ENCODE measurements at places on chromosomes 7 and 10.
A peak's percentile ranks its signal among the peaks of the same experiment; 100 is the strongest.

- no peak for DNase-seq
These were observed 109.6 kb downstream of the NKX6-2 start for GRCh38 chr10:132676193-132676891.

DNA sequence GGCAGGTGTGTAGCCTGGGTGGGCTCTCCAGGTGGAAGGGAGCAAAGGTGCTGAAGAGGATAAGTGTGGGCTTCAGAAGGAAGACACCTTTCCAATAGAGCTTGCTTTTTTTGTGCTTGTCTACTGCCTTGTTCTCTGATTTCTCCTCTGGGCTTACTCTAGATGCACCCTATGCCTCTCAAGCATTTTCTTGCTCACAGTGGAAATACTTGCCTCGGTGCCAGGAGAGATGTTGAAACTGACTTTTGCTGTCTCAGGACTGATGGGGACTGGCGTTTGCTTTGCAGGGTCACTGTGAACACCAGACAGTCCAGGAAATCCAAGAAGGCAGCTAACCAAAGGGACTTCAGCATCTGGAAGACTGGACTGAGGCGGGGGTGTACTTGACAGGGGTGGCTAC is 187.9 kb downstream of the SNX10 start:
- DNase-seq: no peak

GRCh38 chr10:124672181-124672638 is 72.0 kb downstream of the FAM53B start:
- no peak for DNase-seq

DNA sequence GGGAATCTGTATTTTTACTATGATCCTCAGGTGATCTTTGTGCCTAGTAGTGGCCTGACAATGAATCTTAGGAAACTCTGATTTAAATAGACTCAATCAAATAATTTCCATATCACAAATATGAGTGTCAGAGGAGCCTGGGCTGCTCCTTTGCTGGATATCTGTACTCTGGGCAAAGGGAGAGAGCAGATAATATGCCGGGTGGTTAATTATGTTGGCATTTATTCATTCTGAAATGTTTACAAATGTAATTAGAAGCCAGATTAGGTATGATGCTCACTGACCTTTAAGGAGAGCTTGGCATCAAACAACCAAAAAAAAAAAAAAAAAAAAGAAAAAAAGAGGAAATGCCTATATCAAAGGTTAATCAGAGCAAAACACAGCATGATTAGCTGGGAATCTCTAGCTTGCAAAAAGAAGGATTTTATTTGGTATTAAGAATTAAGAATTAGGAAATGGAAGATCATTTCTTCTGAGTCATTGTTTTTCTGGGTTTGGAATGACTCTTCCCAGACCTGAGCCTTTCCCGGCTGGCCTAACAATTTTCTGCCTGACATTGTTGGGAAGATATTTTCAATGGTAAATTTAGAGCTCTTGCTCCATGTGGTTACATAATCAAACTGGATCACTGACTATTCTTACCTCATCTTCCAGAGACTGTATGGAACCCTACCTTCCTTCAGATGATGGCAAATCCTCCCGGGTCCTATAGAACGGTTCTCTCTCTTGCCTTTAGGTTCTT is 365.3 kb downstream of the REEP3 start:
- DNase-seq: no peak

DNA sequence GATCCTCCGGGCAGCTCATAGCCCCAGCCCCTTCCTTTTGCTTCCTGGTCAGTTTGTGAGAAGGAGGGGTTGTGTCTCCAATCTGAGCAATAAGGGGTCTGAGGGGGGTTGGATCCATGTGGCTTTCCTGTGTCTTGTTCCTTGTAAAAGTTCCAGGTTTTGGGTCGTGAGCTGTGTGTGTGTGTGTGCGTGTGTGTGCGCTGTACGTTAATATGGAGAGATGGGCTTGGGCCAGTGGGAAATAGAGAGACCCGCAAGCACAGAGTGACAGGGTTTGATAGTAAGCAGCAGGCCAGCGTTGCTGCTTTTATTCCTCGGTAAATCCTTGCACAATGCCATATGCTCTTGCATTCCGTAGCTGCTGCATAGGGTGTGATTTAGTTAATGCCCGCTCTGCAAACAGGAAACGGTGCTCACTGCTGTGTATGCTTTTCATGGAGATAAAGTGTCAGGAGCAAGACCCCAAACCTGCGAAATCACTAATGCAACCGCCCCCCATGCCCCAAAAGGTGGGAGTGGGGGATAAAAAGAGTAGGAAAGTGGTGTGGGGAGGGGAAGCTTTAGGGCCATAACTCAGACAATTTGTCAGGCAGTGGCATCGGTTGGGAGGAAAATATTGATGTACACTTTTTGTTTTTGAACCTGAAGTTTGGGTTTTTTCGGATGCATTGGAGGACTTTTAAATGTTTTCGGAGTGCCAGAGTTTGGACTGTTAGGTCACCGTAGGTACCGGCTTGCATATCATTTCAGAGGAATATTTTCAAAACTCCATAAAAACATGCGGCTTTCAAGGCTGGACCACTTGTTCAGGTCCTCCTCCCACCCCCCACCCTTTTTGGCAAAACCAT is 108.7 kb downstream of the TCF7L2 start:
- DNase-seq: no peak

DNA sequence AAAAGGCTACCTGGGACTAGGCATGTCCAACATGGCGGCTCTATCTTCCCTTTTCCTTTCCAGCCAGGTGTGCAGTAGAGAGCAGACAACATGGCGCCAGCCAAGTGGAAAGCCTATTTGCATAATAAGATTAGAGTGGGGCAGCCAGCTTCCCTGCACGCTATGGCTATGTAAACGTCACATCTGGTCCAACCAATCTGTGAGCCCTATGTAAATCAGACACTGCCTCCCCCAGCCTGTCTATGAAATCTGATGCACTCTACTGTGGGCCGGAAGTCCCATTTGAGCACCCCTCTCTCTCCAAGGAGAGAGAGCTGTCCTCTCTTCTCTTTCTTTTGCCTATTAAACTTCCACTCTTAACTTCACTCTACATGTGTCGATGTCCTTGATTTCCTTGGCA is 984.9 kb upstream of the AUTS2 start:
- no peak for DNase-seq

- DNase-seq: no peak
These were observed 16.2 kb downstream of the FAM200A start for GRCh38 chr7:99535667-99536066.

DNA sequence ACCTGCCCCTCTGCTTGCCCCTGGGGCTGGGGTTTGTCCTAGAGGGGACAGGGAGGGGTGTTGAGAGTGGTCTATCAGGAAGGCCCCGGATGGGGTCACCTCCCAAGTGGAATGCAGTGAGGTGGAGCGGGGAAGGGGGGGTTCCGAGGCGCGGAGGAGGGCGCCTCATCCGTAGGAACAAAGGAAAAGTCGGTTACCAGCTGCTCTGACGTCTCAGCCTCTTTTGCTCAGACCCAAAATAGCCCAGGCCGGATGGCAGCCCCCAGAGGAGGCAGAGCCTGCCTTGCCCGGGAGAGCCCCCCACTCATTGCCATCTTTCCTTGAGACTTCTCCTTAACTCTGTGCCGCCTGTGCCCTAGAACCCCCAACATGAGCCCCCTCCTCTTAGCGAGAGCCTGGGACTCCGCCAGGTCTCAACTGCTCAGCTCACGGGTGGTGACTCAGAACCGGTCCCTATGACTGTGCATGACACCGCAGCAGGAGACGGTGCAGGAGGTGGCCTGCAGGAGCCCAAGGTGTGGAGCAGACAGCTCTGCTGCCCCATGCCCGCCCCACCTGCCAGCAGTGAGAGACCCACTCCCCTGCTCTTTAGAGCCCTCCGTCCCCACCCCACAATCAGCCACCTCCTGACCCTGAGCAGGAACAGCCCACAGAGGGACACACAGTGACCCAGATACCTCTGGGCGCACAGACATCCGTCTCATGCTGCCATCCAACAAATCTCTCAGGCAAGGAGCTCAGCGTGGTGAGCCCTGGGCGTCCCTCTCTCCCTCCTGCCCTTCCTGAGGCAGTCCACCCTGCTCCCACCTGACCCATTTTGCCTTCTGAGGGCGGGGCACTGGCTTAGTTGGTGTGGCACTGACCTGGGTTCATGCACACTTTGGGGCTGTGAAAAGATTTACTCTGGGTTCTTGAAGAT is 13.1 kb downstream of the STX1A start:
- no peak for DNase-seq

- DNase-seq: no peak
These were observed 6.1 kb downstream of the COL1A2 start for GRCh38 chr7:94400643-94401427.

- DNase-seq: no peak
These were observed 384.7 kb upstream of the FZD8 start for GRCh38 chr10:36026656-36027390.

DNA sequence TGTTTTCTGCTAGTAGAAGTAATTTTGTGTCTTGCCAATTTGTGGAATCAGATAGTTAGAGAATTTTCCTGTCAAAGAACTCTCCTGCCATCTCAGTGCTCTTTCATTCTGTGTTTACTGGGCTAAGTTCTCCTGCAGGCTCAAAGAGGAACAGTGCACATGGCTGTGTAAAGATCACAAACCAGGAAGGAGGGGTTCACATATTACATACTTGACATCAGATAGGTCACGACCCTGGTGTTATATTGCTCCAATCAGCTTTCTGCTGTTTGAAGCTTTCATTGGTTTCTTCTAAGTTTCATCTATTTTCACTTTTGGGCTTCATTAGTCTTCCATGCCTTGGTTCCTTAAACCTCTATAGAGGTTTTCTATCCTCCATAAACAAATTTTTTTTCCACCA is 13.5 kb upstream of the ELMO1 start:
- DNase-seq: no peak

DNA sequence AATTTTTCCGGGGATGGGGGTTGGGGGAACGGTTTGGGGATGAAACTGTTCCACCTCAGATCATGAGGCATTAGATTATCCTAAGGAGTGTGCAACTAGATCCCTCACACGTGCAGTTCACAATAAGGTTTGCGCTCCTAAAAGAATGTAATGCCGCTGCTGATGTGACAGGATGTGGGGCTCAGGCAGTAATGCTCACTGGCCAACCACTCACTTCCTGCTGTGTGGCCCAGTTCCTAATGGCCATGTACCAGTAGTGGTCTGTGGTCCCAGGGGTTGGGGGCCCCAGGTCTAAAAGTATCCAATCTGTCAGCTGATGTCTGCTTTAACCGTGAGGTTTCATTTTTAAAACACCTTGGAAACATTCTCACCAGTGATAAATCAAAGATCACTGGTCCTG is 2.2 kb downstream of the STN1 start:
- peak; percentile 23 for DNase-seq

DNA sequence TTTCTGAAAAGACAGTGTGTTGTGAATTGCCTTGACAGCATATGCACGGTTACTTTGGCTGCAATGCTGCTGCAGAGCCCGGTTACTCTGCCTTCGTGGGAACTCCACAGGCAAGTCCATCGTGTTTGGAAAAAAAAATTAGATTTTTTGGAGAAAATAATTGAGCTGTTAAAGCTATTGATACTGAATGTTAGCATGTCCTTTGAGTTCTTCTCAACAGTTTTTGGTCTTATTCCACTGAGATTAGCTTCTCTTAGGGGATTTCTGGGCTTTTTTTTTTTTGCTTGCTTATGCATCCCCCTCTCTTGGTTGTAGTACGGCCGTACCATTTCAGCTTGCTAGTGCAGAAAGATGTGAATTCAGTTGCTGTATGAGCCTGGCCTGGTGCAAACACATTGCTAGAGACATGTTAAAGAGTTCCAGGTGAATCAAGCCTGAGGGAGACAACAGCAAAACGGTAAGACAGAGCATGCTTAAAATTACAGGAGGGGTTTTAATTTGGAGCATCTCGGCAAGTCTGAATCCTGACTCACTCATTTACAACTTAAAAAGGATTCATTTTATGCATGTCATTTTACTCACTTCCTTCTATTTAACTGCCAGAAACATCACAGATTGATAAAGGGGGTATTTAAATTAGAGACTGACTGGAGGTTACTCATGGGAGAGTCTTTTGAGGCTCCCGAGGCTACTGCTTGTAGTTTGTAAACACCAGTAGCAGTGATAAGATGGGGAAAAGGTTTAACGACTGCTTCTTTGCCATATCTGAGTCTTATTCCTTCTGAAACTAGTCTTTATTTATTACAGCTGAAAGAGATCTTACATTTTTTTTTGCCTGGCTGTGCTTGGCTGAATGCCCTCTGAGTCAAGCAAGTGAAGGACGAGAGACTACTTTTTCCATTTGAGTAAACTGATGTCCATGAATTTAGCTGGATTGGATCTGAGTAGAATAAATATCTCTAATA is 113.7 kb downstream of the CDK14 start:
- no peak for DNase-seq

GRCh38 chr10:129699722-129700340 is 232.8 kb downstream of the MGMT start:
- DNase-seq: no peak

GRCh38 chr10:44857363-44858016 is 53.6 kb upstream of the TMEM72 start:
- DNase-seq: peak; percentile 14

DNA sequence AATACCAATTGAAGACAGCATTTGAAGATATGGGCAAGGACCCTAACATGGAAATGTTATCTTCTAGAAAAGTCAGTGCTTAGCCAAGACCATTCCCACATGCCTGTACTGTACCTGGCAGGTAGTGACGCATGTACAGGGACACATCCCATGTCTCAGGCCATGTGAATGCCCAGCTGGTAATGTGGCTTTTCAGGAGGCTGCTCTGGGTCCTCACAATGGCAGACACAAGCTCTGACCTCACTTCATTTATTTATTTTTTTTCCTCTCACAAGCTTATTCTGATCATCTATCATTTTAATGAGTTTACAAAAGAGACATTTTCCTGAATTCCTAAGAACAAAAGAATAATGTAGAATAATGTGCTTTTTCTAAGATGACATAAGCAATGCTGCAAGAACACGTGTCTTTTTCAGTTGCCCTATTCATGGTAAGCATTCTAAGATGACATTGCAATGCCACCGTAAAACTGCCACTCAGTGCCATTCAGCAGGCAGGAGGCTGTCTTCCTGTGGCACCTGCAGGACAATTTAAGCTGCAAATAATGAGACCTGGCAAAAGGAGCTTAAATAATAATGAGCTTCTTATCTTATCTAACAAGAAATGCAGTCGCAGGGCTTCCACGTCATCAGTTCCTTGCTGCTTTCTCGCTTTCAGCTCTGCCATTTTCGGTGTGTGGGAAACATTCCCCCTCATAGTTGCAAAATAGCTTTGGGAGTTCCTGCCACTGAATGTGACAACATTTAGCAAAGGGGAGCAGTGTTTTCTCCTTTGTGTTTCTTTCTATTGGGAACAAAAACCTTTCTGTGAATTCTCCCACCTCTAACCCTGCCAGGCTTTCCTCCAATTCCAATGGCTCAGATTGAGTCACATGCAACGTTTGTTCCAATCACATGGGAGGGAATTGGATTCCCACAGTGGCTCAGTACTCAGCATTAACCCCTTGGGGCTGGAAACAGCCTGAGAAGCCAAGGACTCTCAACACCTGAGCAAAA is 113.0 kb downstream of the SEC23IP start:
- no peak for DNase-seq

Data from central memory CD4-positive, alpha-beta T cell (primary cell).